ENCODE measurements at places on chromosomes 1 and 21.

DNA sequence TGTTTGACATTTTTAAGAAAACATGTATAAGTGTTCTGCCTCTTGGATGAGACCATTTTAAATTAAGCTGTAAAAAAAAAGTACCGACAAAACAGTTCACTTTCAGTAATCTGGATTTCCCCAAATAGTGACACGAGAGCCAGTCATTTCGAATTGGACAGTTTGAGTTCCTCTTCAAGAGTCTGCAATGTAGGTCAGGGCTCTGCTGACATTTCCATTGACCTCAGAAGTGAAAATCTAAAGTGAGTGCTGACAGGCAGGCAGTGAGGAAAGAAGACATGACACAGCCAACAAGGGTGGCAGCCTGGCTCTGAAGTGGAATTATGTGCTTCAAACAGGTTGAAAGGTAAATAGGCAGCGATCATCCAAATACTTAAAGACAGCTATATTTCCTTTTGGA lies at the start of gene IL23R:
TSS of gene IL23R (plus strand) at position 259 of the 400 bp plus-strand sequence. CDS start 1,667 bp downstream, outside the sequence.
- DNase-seq = no peak

GRCh38 chr1:62676611-62677356 lies 11.4 kb downstream of the DOCK7 start:
- no peak for DNase-seq

DNA sequence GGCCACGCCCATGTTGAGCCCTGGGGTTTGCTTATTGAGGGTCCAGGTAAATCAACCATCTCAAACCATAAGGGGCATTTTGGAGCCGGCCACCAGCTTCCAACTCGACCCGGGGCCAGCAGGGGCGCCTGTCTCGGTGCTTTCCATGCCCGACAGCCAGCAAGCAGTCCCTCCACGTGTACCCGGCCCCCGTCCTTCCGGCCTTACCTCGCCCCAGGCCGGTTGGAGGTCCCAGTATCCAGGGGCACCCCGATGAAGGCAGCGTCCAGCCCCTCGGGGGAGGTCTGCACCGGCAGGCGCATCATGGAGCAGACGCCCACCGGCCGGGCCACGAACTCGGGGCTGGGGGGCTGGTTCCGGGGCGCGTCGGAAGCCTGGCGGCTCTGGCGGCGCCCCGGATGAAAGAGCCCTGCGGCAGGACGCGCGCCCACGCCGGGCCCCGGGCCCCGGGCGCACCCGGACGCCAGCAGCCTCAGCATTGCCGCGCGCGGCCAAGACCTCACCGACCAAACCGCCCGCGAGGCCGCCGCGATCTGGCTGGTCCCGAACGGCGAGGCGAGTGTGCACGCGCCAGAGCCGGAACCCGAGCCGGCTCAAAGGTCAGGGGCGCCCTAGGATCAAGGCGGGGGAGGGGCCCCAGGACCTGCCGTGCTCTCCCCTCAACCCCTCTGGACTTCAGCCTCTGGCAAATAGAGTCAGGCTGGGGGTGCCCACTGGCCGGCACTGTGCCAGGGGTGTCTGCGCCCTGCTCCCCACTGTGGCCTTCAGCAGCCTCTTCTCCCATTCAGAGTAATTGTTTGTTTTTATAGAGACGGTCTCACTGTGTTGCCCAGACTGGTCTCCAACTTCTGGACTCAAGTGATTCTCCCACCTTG lies at the start of gene AGMAT:
TSS of gene AGMAT (minus strand) at position 563 of the 875 bp plus-strand sequence. CDS start at position 479, 84 bp downstream.
- peak; percentile 46 for DNase-seq

DNA sequence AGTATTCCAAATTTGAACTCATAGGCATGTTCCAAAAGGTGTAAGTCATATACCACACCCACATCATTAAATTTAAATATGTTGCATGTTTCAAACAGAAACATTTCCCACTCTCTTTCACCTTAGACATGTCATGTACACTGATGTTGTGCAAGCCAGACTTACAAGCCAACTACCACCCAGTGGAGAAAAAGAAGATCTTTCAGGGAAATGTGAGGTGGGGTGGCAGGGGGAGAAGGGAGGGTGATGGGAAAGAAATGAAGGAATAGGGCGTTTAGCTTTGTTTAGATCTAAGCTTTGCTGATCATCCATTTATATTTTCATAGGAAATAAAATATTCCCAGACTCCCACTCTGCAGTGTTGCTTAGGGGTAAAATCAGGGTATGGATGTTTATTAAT lies 1.6 kb downstream of the NEGR1 start:
- DNase-seq = no peak

DNA sequence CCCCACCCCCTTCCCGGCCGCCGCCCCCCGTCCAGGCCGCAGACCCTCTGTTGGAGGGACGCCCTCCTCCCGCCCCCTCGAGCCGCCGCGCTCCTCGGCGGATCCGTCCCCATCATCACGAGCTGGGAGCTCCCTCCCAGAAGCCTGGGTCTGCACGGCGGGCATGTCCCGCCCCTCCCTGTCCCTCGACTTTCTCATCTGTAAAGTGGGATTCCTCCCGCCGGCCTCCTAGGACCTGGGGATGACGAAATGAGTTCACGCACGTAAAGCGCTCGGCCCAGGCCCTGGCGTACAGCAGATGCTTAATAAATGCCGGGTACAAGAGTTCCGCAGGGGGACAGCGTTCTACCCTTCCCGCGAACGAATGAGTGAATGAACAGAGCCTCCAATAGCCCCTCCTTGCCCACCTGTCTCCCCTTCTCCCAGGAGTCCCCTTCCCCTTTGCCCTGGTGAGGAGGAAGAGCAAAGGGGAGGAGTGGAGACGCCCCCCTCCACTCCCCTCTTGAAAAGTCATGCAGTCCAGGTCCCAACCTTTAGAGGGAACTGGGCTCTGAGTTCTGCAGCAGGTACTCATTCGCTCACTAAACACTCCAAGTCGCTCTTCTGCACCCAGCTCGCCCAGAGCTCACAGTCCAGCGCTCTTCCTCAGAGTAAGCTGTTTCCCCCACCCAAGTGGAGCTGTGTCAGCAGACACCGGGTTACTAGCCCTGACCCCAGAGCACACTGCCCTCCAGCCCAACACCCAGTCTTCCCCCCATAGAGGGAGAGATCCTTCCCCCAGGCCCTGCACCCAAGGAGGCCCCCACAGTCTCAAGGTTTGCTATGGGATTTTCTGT lies 16.8 kb downstream of the RAP1GAP start:
- DNase-seq = no peak

DNA sequence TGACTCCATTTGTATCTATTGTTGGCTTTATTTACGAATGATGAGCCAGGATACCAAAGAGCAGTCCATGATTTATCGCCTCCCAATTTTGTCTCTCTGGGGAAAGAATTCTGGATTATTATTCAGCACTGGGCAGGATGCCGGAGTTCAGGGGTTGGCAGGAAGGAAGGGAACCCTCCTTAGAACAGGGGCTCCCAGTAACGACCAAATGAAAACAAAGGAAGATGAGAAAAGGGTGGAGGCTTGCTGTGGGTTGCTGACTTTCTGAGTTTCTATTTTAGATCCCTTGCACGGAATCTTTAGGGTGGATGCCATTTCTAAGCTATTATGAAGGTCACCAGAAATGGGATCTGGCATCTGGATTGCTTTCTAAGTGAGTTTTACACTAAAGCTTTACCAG lies 231.2 kb upstream of the LYPLAL1 start:
- no peak for DNase-seq

GRCh38 chr1:111045033-111045722 lies 81.5 kb upstream of the LRIF1 start:
- DNase-seq = no peak

DNA sequence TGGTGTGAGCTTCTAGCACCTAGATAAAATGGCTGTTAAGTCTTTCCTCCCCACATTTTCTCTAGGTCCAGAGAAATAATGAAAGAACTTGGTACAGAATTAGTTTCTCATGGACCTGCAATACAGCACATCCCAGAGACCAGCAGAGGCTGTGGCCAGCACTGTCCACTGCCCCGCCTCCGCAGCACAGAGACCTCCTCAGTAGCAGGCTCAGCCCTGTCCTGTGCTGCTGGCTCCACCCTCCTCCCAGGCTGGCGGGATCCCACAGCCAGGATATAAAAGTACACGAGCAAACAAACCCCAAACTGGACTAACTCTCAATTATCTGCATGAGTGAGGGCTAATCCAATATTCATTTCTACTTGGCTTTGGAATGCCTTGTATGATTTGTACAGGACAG lies 401.5 kb downstream of the RPS6KC1 start:
- no peak for DNase-seq

DNA sequence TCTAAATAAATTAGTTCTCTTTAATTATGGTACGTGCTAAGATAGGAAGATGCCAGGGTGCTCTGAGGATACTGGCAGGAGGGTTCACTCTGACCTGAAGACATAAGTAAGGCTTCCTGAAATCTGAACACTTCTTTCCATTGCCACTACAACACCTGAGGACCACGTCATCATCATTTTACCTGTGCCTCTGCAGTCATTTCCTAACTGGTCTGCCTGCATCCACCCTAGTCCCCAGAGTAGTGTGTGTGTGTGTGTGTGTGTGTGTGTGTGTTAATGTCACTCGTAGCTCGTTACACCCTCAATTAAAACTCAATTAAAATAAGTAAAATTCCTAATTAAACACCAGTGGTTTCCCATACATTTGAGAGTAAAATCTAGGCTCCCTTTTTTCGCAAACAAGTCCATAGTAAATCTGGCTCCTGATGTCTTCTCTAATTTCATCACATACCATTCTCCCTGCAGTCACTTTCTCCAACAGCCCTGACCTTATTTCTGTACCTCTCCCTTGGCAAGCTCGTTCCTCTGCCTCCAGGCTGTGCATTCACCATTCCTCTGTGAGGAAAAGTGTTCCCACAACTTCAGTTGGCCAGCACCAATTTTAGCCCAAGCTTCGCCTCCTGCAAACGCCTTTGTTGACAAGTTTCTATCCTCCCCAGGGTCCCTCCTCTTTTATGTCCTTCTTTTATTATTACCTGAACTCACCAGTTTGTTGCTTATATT lies 8.7 kb downstream of the IL12RB2 start:
- DNase-seq = no peak

DNA sequence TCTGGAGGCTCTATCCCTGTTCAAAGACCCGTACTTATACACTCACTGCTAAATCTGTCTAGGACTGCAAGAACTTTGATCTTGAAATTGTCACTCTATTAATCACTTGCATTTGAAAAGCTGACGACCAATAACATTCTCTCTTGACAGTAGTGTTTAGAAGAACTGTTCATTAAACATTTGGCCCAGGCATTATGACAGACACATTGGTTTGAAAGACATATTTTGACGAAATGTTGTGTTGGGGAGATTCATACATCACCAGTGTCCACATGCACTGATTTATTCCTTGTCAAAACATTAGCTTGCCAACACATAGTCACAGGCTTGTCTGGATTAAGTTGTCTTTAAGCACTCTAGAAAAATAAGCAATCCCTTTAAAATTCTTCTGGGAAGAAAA lies 951.3 kb downstream of the ADGRL2 start:
- no peak for DNase-seq

GRCh38 chr21:37244501-37245095 lies 22.5 kb downstream of the VPS26C start:
- DNase-seq = no peak

DNA sequence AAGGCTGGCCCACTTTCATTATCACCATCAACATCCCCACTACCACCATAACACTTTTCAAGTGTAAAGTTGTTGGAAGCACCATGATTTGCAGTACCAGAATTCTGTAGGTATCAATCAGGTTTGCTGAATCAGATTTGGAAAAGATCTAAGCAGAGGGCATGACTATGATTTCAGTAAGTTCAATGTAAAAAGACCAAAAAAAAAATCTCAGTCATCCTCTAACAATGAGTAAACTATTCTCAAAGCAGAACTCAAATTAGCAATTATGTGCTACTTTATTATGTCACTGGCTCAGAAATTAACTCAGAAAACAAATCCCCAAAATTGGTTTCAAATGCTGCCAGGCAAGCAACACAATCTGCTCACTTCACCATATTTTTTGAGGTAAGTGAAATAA lies 187.8 kb upstream of the HP1BP3 start:
- DNase-seq = no peak

DNA sequence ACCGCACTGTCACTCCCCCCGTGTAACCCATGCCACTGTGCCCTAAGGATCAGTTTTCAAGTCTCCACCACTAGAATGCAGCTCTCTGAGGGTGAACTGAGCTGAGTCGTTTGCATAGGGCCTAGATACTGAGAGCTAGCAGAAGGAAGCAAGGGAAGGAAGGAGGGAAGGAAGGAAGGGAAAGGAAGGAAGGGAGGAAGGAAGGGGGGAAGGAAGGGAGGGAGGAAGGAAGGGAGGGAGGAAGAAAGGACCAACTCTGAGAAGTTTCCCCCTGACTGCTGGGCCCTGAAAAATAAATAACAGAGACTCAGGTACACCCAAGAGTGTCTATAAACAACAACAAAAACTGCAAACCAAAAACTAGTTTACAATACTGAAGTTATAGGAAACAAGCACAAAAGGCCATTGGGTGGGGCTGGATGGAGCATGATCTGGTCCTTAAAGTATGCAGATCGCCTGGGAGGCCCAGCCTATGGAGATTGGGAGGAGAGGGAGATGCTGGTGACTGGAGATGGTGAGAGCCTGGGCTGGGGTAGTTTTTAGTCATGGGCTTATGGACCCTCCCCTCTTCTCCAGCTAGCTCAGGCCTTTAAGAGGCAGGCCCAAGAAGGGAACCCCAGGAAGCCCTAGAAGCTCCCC lies 1.7 kb upstream of the MRPS15 start:
- no peak for DNase-seq

- no peak for DNase-seq
These were observed 437.0 kb upstream of the PROX1 start for GRCh38 chr1:213550804-213551203.

GRCh38 chr1:6010554-6010953 lies 18.3 kb upstream of the NPHP4 start:
- DNase-seq = no peak

DNA sequence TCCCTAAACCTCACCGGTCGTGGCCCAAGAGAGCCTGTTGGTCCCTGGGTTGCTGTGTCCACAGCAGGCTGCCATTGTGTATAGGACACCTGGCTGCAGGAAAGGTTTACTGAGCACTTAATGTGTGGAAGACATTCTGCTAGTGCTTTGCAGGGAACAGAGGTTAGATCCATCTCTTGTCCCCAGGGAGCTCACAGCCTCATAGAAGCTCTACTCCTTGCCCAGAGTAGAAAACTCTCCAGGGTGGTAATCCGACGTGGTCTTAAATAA lies 16.9 kb upstream of the ALPL start:
- no peak for DNase-seq

GRCh38 chr1:62435231-62436038 lies 1.4 kb upstream of the USP1 start:
- no peak for DNase-seq

- no peak for DNase-seq
These were observed 65.3 kb upstream of the COL6A1 start for GRCh38 chr21:45916011-45916840.

- no peak for DNase-seq
These were observed 28.8 kb upstream of the SLC26A9 start for GRCh38 chr1:205972081-205972480.

GRCh38 chr1:237864338-237865244 lies 26.1 kb downstream of the ZP4 start:
- DNase-seq = peak; percentile 79

DNA sequence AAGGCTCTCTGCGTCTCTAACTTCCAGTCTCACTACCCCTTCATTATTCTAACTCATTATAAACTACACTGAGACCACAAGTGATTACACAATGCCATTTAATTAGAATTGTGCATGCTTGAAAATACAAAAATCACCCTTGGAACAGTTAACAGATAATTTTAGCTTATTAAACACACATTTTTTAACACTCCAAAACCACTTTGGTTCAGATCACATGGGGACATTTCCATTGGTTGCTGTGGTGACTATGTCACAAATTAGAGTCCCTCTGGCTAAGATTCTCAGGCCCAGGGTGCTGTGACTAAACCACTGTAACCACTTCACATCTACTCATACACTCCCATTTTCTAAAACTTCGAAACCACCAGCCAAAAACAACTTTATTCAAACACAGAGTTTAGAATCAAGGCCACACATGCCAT lies 43.0 kb downstream of the JAK1 start:
- DNase-seq = no peak

GRCh38 chr1:109531826-109532364 lies 7.8 kb upstream of the GPR61 start:
- DNase-seq = no peak

Measured in HEK293T (cell line).